ENCODE measurements at places on chromosomes 1 and 21.

- no peak for DNase-seq
Observed at GRCh38 chr1:150127868-150128267, 21.8 kb upstream of the PLEKHO1 start.

DNA sequence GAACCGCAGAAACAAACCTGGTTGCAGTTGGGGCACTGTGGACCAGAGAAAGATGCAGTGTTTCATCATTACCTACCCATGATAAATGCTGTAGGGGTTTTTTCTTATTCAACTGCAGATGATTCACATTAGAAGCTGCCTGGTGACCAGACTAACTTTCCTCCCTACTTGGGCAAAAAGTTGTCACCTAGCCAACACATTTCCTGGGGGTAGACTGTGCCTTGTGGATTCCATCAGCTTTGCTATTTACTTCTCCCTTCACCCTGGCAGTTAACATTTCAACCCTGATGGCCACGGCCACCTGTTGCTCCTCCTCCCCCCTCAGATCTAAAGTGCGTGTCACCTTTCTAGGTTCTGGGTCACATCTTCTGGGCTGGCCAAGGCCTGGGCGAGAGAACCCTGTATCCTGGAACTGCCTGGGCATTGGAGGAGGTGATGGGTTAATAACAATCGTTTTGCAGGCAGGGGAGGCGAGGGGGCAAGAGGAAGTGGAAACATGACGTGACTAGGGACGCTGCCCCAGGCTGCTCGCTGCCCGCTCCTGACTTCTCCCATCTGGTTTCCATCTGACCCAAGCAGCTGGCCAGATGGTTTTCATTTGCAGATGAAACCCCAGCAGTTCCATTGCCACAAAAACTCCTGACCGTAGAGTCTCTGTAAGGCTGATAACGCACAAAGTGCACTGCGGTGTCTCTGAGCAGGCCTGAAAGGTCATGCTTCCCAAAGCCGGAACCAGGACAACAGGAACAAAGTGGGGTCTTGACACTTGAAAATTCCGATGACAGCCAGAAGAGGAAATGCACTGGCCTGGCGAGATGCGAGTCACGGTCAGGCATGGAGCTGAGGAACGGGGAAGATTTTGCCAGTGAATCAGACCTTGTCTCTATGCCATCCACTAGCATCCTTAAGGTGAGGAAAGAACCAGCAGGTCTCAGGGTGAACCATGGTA is 36.6 kb downstream of the CAPZB start:
- DNase-seq, result peak; percentile 92

DNA sequence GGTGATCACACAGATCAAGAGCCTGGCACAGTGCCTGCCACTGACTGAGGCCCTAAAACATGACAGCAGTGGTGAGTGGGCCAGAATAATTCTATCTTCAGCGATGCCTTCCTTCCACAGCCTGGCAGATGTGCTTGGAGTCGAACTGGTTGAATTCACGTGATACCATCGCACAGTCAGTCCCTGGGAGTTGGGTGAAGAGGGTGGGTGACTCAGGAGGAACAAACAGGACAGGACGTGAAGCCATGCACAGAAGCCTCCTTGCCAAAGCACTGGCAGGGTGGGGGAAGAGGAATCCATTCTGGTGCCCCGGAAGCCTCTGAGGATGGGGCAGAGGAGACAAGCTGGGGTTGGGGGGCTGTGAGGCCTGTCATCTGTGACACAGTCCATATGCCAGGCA is 80.3 kb upstream of the WNT4 start:
- DNase-seq, result no peak

DNA sequence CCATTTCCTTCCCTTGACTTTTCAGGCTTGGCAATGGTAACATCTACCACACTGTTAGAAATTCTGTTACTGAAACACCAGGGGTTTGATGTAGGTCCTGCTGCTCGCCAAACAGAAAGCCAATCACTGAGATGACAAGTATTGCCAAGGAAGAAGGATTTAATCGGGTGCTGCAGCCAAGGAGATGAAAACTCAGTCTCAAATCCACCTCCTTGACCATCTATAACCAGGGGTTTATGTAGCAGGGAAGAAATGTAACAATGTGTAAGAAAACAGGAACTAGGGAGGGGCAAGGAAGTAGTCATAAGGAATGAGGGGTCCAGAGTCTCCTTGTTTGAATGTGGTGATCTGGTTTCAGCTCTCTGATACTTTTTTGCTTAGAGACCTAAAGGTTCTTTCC is 25.4 kb downstream of the PLA2G2A start:
- no peak for DNase-seq

DNA sequence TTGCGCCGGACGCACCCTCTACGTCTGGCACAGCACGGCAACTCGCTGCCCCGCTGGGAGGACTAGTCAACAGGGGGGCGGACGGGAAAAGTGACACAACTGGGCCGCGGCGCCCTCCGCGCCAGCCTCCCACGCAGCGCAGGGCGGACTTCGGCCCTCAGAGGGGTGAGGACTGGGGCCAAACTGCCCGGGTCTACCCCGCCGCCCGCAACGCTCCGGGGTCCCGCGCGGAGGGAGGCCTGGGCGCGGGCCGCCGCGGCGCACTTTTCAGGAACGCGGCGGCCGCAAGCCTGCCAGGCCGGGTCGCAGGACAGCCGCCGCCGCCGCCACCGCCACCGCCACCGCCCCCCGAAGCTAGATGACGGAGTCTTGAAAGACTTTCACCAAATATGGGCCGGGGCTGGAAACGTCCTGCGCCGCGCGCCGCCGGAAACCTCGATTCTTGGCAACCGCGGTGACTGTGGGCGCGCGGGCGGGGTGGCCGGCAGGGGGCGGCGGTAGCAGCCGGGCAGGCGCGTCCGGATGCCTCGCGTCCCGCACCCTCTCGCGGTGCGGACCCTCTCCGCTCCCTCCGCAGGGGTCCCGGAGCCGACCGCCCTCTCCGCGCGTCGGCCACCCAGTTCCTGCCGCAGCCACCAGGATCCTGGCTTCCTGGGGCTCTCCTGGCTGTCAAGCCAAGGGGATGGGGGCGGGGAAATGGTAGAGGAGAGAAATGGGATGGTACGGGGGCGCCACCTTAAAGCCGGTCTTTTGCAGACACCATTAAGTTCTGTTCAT is 3.7 kb upstream of the CCN1 start:
- DNase-seq, result peak; percentile 80

DNA sequence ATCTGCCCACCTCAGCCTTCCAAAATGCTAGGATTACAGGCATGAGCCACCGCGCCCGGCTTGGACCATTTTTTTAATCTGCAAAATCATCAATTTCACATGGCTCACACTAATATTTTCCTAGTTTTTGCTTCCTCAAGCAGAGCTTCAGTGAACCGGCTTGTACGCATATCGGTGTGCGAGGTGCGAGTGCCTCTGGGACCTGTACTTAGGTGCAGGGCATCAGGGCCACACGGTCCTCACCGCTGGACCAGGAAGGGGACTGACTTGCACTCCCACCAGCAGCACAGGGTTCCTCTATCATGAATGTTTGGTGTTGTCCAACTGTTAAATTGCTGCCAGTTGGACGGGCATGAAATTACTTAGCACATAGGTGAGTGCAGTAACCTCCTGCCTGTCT is 15.4 kb upstream of the SHE start:
- DNase-seq, result no peak

DNA sequence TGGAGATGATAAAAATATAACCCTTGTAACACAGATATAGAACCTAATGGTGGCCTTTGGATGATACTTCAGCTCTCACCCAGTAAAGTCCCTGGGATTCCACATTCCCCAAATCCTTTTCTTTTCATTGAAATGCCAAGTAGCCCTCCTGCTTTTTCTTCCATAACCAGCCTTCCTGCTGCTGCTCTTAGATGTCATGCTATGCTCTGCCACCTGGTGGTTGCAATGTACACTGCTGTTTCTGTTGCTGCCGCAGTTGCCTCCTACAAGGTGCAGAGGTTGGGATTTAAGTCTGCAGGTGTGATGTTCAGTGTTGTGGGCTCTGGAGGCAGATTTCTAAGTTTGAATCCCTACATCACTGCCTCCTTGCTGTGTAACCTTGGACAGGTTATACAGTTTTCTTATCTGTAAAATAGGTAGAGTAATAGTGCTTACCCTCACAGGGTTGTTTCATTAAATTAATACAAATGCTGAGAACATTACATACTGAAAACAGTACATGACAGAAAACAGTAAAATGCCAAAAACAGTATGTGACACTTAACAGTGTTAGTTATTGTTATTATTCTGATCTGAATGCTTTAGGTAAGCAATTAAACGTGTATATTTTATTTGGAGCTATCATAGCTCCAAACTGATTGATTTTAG is 64.3 kb downstream of the CAMSAP2 start:
- peak; percentile 49 for DNase-seq

DNA sequence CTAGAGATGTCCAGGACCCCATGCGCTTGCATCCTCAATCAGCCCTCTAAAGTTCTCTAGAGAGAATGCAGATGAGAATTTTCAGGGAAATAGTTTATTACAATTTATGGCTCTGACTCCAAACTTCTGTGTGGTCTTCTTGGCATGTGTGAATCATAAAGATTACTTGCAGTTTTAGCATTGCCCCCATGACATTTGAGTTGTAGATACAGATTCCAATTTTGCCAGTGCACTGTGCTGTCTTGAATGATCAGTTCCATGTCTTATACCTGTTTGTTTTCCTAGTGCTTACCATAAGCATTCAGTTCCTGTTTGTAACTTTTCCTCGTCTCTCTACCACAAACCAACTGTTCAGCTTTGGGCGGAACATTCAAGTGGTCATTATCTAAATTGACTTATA is 4.8 kb downstream of the KRTAP21-3 start:
- DNase-seq, result no peak

GRCh38 chr1:17881761-17882160 is 126.6 kb downstream of the ACTL8 start:
- no peak for DNase-seq

DNA sequence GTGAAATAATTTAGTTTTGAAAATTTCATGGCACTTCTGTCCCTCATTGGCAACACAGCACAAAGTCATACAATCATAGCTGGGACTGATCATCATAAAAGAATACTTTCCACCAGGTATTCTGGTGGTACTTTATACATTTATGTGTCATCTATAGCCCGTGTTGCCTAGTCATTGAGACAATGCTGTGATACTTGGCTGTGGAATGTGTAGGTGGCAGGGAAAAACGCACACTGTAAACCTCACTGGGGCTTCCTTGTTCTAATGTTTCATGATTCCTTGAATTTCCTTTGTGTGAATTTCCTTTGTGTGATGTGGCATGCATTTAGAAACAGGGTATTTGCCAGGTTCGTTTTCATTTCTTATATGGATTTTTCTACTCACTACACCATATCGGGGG is 118.3 kb downstream of the FMN2 start:
- DNase-seq, result no peak

GRCh38 chr1:24642481-24643362 is at the start of gene SRRM1:
Gene SRRM1, plus strand, starts transcription at chr1:24643302. Its CDS starts 25 bp downstream, at chr1:24643327.
- peak; percentile 100 for DNase-seq

DNA sequence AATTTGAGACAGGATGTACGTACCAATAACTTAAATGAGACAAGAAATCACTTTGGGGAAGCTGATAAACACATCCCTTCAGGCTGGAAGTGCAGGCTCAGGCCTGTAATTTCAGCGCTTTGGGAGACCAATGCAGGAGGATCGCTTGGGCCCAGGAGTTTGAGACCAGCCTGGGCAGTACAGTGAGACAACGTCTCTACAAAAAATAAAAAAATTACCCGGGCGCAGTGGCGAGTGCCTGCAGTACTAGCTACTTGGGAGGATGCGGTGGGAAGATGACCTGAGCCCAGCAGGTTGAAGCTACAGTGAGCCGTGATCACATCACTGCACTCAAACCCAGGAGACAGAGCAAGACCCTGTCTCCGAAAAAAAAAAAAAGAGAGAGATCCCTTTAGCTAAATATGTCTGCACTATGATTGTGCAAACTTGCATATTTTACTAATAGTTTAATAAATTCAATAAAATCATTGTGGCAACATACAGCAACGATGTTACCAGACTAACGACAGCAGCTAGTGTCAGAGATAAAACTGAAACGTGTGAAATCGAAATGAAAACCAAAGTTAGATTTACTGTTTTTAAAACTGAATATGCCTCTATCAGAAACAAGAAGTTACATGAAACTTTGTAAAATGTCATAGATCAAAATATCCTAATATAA is 54.7 kb downstream of the CD2 start:
- DNase-seq, result no peak

- DNase-seq, result no peak
Observed at GRCh38 chr21:45002381-45003204, 62.8 kb downstream of the SLX9 start.

DNA sequence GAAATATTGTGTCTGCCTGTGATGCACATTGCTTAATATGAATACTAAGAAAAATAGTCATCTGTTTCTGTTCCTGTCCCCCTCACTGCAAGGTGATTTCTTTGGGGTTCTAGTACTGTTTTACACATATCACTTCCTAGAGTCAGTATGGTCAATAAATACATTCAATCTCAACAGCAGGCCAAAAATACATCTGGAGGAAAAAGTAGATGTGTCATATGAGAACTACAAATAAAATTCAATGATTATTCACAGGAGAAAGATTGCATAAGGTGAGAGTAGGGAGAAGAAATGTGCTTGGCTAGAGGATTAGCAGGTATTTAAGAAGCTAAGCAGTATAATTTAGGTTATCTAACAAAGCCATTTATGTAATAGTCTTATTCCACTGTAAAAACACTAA is 45.3 kb upstream of the SAMSN1 start:
- DNase-seq, result no peak

DNA sequence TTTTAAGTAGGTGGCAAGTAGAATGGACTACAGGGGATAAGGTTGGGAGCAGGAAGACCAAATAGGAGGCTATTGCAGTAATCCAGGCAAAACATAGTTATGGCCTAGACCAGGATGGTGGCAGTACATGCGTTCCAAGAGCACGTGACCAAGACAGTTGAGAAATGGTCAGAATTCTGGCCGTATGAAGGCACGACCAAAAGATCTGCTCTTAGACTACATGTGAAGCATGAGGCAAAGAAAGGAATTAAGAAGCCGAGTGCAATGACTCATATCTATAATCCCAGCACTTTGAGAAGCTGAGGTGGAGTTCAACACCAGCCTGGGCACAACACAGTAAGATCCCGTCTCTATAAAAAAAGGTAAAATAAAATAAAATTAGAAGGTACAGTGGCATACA is 71.3 kb downstream of the LUZP1 start:
- DNase-seq, result no peak

DNA sequence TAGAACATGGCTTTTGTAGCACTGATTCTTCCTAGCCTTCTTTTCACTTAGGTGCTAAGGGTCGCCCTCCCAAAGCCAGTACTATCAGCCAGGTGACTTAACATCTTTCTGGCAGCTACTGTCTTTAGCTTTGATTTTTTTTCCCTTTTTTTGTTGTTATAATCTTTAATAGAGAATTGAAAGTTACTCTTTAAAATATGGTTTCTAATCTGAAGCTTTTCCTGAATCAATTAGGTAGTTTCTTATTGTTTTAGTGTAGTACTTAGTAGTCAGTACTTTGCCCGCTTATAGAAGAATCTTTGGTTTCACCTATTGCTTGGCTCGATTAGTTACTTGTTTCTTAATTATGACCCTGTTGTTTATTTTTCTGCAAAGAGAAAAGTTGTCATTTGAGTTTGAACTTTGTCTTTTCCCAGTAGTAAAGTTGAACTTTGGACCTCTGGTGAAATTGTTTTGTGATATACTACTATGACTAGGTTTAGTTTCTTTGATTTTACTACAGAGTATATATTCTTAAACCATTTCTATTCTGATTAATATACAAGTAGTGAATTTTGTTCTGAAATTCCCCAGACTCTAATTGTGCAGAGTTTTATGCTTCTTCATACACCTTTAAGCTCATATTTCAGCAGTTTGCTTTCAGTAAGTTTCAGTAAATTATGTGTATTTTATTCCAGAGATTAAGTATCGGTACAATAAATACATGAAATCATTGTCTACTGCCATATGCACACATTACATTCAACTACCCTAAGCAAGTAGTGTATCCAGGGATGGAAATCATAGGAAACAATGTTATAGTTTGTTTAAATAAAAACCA is 3.9 kb downstream of the MAGI3 start:
- DNase-seq, result no peak
